Kidney (tissue), 22 donors: ENCODE measurements at places on chromosomes 7 and 10.

GRCh38 chr7:117124591-117125220 lies 171.4 kb downstream of the ST7 start:
- DNase-seq = peak; percentile 84

DNA sequence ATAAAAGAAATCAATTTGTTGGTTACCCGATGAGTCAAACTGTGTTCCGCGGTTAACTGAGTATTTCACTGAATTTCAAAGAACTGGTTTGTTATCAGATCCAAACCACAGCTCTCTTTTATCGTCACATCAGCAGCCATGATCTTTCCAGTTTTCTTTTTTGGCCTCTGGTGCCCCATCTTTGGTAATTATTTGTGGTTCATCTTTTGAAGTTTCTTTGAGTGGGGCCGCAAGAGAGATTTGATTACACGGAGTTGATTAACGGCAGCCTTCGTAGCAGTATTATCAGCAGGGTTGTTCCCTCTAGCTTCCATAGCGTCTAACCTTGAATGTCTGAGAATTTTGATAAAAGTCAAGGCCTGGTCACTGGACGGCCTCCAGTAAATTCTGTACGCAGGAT lies 154.9 kb upstream of the TNRC18 start:
- no peak for DNase-seq

DNA sequence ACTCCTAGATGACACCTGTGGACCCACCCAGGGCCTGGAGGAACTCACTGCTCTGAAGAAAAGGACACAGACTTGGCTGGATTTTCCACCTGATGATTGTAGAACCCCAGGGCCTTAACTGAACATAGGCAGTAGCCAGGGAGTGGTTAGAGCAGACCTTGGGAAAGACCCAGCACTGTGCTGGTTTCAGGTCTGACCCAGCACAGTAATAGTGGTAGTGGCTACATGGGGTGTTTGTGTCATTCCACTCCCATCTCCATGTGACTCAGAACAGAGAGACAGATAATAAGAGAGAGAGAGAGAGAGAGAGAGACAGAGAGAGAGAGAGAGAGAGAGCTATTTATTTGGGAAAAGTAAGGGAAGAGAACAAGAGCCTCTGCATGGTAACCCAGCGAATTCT lies 239.1 kb upstream of the MEOX2 start:
- no peak for DNase-seq

- no peak for DNase-seq
These were observed 133.4 kb upstream of the PFKP start for GRCh38 chr10:2933924-2934323.

GRCh38 chr7:37908221-37908788 lies 8.3 kb downstream of the SFRP4 start:
- no peak for DNase-seq

DNA sequence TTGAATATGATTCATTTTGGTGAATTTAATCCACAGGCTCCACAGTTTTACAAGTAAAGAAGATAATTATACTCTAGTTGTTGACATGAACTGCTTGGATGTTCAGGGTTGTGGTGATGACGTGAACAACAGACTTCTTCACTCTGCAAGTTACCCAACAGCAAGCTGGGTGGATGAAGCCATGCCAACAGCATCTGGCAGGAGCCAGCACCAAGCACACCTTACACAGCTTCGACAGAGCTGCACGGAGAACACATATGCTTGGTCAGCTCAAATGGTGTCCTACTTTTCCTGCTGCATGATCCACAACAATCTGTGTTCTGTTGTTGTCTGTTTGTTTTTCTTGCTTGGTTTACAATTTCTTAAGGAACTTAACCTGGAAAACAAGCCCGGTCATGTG lies 9.8 kb downstream of the NOD1 start:
- DNase-seq = no peak

GRCh38 chr7:45919231-45919784 lies 1.8 kb downstream of the IGFBP3 start:
- no peak for DNase-seq

DNA sequence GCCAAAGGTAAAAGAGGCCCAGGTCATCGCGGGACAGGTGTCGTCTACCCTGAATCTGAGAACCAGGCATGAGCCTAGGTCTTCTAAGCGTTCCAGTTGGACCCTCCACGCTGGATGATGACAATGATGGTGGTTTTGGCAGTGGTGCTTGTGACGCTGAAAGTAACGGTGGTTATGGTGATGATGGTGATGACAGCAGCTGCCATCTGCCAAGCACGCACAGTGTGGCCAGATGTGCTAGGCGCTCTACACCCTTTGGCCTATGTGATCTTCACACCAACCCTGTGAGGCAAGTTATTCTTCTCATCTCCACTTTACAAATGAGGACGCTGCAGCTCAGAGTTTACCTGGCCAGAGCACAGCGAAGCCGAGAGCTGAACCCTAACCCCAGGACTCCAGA lies 93.9 kb downstream of the FAM53B start:
- DNase-seq = no peak

- DNase-seq = no peak
These were observed 90.6 kb upstream of the OIT3 start for GRCh38 chr10:72802763-72803505.

GRCh38 chr7:156473476-156474240 lies 166.9 kb upstream of the RNF32 start:
- DNase-seq = no peak

DNA sequence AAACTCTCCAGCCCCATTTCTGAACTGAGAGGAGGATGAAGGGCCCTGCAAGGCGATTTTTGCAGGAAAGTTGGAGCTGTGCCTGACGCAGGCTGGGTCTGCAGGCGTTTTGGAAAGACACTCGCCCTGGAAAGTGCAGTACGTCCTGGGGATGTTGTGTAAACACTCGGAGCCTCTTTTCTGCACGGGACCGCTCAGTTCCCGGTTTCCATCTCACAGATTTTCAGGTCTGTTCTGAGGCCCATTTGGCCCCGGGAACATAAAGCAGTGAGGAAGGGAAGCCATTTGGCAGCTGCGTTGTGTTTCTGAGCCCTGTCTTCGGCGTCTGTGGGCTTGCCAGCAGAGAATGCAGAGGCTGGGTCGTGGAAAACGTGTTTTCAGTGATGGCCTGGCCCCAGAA lies 655.0 kb upstream of the MGMT start:
- no peak for DNase-seq

DNA sequence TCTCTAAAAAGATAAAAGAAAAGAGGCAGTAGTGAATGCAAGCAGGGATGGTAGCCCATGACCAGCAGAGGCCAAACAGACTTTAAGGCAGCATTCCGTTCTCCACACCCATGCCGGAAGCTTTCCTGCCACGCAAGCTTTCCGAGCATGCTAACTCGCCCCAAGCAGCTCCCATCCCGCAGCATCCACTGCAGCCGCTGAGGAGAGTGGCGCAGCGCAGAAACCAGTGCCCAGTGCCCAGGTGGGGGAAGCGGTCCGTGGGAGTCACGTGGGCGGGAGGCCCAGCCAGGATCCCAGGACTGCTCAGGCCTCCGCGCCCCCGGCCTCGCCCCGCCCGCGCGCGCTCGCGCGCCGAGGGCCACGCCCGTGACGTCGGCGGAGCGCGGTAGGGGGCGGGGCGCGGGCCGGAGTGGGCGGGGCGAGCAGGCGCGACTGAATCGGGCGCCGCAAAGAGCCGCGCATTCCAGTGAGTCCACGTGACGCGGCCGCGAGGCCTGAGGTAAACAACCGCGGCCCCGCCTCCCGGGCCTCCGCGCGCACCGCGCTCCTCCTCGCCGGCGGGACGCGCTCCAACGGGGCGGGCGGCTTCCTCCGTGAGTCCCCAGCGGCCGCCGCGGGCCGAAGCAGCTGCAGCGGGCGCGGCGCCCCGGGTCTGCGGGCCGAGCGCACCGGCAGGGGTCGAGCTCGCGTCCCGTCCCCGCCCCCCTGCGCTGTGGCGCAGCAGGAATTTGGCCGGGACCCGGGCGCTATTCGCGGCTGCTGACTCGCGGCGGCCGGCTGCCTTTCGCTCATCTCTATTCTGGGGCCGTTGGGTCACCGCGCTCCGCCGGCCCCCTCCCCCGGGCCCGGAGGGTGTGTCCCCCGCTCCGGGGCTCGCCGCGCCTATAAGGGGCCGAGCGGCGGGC lies at the start of gene OTUD1:
Gene OTUD1, plus strand, starts transcription at position 529 of the 905 bp plus-strand sequence. CDS start 383 bp downstream, outside the sequence.
- DNase-seq = peak; percentile 96

GRCh38 chr7:30470163-30470770 lies 8.3 kb downstream of the NOD1 start:
- DNase-seq = no peak

DNA sequence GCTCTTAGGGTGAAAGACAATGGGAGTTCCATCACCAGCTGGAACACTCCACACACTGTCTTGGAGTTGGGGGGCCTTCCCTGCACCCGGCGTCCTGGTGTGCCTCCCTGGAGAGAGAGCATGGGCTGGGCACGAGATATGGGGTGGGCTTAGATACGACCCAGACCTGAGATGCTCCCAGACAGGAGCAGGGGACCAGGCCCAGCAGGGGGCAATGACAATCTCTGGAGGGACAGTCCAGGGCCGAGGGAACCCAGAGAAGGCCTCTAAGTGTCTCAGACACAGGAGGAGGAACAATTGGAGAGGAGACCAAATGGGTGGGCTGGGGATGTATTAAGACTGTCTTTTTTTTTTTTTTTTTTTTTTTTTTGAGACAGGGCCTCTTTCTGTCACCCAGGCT lies 40.0 kb downstream of the MYL10 start:
- DNase-seq = no peak

- DNase-seq = no peak
These were observed 34.8 kb upstream of the AGR2 start for GRCh38 chr7:16839646-16840045.

GRCh38 chr7:17129218-17129617 lies 169.2 kb upstream of the AHR start:
- no peak for DNase-seq

DNA sequence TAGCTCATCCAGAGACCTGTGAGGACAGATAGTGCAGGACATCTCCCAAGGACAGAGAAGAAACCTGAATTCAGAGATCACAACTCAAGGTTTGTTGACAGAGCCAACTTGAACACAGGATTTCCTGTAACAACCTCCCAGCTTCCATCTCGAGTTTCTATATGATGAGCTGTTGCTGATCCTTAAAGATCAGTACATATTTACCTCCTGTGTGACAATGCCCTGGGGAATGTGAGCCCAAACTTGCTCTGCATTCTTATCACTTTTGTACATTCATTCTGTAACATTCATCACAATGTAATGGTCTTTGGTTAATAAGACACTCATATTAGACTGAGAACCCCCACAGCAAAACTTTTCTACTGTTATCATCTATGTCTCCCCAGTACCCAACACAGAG lies 468.6 kb downstream of the XPNPEP1 start:
- no peak for DNase-seq

GRCh38 chr7:131909151-131909768 lies 352.8 kb upstream of the PODXL start:
- DNase-seq = no peak

- no peak for DNase-seq
These were observed 214.9 kb upstream of the ZMIZ1 start for GRCh38 chr10:78853864-78854263.

- peak; percentile 47 for DNase-seq
These were observed 662 bp downstream of the DNAJC2 start for GRCh38 chr7:103343758-103344452.

DNA sequence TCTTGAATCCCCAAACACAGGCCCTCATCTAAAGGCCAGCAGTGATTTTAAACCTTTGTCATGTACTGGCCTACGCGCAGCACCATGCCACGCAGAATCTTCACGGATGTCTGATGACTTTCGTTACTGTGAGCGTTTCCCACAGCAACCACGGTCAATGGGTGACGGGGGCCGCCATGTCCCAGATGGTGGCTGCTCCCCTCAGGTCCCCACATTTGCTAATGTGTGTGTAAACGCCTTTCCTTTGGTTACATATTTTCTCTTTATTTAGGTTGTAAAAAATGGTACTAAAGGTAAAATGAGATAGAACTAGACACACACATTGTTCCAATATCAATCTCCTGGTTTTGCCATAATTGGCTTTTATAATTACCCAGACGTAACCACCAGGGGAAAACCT lies 551.8 kb downstream of the DNAJB6 start:
- no peak for DNase-seq

DNA sequence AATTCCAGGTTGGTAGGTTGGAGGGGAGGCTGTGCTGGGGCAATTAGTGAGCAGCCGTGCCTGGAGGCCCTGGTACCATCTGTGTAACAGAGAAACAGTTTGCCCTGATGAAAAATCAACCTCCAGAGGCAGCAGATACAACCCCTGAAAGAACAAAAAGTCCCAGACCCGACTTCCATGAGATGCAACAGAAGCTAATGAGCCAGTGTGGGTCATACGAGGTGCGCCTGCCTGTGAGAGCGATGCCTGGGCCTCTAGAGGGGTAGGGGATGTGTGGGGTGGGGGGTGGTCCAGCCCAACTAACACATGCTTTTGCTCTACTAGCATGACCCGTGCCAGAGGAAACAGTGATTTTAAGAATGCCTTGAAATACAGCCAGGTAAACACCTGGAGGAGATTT lies 39.3 kb downstream of the CELF2 start:
- no peak for DNase-seq

- DNase-seq = no peak
These were observed 13.2 kb downstream of the LDB1 start for GRCh38 chr10:102106998-102107397.

DNA sequence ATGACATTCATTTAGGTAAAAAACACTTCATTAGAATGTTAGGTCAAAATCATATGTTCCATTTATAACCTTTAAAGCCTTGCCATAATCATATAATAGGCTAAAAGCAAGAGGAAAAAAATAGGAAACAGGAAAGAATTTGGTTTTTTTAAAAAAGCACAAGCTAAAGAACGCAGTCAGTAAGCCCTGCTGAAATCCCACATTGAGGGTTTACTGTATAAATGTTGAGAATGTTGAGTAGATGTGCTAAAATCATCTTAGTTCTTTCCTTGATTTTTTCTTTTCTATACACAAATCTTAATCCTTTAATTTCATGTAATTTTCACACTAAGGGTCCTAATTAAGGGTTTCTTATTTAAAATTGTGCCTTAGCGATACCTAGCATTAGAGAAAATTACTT lies 133.0 kb downstream of the TSPAN12 start:
- DNase-seq = no peak

- peak; percentile 84 for DNase-seq
These were observed 34.2 kb upstream of the TCF7L2 start for GRCh38 chr10:112915590-112916572.

DNA sequence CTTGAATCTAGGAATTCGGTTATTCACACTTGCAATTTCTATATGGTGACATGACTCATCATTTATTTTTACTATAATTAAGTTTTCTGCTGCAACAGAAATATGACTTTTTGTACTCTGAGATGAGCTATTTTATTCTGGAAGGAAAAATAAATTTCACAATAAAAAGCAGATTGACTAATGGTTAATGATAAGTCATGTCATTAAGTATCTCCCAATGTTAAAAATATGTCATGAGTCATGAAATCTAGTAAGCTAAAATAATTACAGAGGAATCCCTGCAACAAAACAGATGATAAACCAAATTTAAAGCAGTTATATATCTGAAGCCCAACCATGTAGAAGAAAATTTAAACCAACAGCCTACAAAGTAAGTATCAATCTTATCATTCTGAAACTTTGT lies 149.2 kb downstream of the CACNA2D1 start:
- no peak for DNase-seq

DNA sequence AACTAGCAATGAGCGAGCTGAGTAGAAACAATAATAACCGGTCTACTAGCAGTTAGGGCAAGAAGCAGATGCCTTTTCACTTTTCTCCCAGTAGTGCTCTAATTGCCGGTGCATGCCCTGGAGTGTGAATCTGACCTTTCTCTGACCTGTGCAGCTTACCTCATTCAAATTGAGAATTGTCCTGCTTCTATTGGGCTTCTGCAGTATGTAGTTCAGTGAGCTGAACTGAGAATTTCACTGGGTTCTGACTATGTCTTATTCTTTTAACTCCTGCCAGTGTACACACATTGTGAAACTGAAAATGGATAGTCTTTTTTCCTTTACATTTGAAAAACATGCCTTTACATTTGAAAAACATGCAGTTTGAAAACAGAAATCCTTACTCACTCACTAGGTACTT lies 157.9 kb upstream of the GRM3 start:
- DNase-seq = no peak
